ENCODE measurements at places on chromosomes 12 and 14.
A peak's percentile ranks its signal among the peaks of the same experiment; 100 is the strongest.

GRCh38 chr14:52834440-52834842 lies 43.0 kb upstream of the GNPNAT1 start:
- DNase-seq: peak; percentile 66

DNA sequence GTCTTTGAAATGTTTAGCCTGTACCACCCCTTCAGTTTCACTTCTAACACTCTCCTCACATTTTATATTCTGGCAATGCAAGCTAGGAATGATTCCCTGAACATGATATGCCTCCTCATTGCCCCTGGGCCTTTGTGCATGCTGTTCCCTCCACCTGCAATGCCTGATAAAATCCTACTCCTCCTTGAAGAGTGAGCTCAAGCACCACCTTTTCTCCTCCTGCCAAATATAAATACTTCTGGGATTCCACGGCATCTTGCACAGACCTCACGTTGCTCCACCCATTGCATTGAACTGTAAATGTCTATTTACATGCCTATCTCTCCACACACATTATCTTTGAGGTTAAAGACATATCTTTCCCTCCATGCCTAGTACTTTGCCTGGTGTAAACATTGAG lies 21.1 kb downstream of the NKX2-1 start:
- DNase-seq: no peak

GRCh38 chr12:51814311-51815088 lies 34.0 kb downstream of the FIGNL2 start:
- DNase-seq: peak; percentile 94

DNA sequence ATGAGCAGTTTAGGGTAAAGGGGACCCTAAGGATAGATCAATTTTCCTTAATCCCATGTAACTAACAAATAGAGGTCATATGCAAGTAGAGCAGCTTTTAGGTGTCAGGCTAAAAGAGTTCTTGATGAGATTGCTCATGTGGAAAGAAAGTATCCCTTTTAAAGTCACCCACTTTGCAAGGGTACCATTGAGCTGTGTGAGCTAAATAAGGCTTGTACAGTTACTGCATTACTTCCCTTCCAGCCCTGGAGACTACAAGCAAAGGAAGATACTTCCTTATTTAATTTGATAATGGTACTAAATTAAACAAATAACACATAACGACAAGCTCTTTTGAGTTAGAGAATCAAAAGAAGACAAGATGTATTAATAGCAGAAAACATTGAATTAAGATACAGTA lies 191.7 kb downstream of the TMX1 start:
- DNase-seq: no peak

- DNase-seq: no peak
Measured at GRCh38 chr12:51359851-51360250, 13.4 kb upstream of the CELA1 start.

GRCh38 chr14:24982472-24983155 lies 67.3 kb downstream of the STXBP6 start:
- DNase-seq: no peak

DNA sequence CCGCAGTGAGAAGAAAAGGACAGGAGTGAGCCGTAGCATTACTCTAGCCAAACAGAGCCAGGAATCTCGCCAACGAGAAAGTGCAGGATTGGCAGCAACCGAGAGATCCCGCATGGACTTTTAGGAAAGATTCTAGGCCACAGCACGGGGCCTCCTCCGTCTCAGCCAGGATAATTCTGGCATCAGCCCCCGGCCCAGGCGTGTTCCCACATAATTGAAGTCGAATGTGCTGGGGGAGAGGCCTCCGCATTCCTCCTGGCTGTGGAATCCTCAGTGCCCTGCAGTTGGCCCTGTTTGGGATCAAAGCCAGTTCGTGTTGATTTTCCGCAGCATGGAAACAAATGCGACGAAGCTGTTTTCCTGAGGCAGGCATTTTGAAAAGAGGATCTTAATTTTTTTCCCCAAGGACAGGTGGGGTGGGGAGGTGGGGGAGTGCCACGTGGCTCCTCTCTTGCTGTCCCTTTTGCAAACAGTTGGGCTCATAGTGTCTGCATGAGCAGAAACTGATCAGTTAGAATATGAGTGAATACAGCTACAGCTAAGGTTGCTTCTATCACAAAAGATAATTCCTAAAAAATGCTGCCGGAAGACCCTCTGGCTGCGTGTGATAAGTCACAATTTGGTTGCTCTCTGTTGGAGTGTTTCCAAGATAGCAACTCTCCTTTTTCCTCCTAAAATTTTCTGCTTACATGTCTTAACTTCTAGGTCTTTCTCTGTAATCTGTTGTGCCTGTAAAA lies 37.3 kb upstream of the ATXN2 start:
- peak; percentile 90 for DNase-seq

DNA sequence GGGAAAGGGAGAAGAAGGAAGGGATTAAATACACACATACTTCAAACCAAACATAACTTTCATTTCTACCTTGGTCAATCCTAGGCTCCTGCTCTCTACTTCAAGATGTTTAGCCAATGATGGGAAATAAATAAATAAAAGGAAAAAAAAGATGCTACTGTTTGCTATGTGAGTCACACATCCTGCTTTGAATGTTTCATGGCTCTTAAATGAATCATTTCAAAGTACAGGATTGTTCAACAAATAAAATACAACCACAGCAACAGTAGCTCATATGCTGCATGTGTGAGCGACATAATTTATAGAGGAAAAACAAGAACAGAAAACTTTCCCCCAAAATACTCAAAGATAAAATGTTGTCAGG lies 54.3 kb upstream of the NPFF start:
- peak; percentile 75 for DNase-seq

- DNase-seq: peak; percentile 47
Measured at GRCh38 chr14:77040741-77041653, 12.5 kb upstream of the IRF2BPL start.

DNA sequence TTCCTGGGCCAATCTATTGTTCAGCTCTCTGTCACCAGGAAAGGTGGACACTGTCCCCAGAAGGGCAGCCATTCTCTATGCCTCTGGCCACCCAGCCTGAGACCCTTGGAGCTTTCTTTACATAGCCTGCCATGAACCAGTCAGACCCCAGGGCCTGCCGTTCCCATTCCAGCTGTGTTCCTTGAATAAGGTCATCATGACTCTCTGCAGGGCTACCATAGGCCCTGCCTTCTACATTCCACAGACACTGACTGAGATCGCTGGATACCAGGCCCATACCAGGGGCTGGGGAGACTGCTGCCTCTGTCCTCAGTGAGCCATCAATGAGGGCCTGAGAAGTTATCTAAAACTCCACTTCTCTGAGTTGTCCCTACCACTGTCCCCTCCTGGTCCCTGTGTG lies 75.5 kb downstream of the SYNE3 start:
- DNase-seq: peak; percentile 24

GRCh38 chr12:1053690-1054089 lies 62.7 kb downstream of the ERC1 start:
- DNase-seq: no peak

DNA sequence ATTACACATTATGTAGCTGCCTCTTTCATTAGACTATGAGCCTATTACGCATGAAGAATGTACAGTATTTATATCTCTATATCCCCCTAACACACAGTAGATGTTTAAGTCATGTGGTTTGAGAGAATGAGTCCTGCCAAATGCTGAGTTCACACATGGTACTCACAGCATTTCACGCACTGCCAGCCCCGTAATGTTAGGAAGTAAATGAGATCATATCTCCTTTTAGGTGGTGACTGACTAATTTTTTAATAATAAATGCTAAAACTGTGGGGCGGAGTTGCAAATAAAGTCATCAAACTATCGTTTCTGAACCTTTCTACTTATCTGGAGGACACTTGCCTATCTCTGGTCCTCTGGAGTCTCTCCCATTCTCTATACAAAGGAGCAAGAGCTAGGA lies 343.8 kb downstream of the ADAMTS20 start:
- DNase-seq: no peak

DNA sequence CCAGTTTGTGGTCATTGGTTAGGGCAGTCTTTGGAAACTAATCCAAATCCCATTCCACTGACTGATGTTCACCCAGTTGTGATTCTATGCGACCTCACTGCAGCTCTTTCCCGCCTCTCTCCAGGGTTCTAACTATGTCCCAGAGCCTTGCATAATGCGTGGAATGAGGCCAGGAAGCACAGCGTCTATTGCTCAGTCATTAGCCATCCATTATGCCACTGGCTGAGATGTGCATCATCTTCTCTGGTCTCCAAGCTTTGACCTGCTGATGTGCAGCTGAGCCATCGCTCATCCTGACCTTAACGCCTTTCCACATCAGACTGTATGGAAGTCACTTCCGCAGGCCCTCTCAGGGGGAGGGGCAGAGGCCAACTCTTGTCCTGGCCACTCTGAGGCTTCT lies 115.4 kb upstream of the VRK1 start:
- DNase-seq: no peak

DNA sequence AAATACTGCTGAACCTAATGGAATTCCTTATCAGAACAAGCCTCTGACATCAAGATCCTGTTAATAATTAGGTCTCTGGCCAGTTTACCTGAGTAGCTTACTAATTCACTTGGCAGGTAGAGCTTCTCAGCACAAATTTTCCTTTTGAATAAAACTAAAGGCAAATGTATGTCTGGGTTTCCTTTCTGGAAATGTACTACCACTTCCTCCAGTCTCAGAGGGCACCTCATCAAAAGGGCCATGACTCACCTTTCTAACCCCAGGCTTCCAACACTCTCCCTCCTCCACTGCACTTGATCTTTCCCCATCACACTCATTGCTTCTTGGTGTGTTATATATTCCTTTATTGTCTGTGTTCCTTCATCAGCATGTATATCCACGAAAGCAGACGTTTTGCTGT lies 90.5 kb downstream of the SLC2A13 start:
- DNase-seq: no peak

DNA sequence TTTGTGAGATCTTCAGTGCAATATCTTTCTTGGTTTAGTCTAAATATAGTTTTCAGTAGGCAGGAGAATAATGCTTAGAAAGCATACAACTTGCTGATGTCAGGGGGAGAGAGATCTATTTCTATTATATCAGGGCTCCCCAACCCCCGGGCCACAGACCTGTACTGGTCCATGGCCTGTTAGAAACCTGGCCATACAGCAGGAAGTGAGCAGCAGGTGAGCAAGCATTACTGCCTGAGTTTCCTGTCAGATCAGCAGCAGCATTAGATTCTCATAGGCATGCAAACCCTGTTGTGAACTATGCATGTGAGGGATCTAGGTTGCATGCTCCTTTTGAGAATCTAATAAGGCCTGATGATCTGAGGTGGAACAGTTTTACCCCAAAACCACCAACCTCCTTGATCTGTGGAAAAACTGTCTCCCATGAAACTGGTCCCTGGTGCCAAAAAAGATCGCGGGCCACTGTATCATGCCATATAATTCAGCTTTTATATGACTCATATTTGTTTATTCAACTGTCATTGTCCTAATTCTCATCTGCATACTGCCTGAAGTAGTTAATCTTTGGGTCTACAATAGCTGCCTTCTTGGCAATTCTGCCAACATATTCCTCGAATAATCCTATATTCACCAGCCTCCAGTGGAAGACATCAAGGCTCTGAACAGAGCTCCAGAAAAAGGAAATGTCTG lies 163.6 kb upstream of the DYRK2 start:
- no peak for DNase-seq

DNA sequence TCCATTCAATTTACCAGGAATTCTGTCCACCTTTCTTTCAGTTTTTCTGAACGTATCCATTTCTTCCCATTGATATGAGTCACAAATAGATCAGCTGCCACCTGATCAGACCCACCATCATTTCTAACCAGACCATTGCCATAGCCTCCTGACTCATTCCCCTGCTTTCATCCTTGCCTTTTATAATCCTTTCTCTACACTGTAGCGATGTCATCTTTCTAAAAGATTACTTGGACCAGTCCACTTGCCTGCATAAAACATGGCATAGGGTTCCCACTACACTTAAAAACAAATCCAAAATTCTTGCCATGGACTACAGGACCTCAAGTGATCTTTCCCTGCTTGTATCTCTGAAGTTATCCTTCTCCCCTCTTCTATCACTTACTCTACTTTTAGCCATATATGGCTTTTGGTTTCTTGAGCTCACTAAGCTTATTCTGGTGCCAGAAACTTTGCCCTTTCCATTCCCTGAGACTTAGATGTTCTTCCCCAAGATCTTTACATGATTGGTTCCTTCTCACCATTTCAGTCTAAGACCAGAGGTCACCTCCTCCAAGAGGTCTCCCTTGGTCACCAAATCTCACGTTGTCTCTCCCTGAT lies 149.5 kb upstream of the KRR1 start:
- DNase-seq: no peak

- no peak for DNase-seq
Measured at GRCh38 chr14:103848175-103849077, 1.1 kb upstream of the PPP1R13B start.

GRCh38 chr14:92652413-92653151 lies 95.8 kb downstream of the LGMN start:
- no peak for DNase-seq

GRCh38 chr14:68507544-68508081 lies 285.3 kb downstream of the ZFP36L1 start:
- no peak for DNase-seq

DNA sequence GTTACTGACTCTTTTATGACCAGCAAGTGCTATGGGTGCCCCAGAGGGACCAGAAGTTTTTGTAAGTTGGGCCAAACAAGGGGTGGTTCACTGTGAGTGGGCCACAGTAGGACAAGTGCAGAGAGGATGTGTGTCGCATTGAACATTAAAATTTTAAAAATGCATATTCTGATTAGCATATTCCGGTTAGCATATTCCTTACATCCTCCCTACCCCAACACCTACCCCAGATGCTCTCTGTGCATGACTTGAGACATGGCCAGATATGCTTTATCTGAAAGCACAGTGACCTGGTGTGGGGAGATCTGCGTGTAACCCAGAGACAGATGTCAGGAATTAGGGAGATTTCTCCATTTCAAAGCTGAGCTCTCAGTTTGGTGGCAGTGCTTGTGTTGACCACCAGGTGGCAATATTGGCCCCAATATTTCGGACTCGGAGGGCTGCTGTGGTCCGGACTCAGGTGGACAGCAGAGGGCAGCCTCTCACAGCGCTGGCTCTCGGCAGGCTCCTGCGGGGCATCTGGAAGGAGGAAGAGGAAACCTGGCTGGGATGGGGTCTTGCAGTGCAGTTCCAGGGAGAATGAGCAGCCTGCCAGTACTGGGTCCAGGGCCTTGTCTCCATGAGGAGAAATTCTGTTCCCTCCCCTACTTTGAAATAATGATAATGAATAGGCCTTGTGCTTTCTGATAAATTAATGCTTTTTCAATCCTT lies 1.6 kb upstream of the CEBPE start:
- peak; percentile 92 for DNase-seq
